Stimulated activated CD4-positive, alpha-beta T cell treated with anti-CD3 and anti-CD28 coated beads, TNF-alpha, amount 100 ng/mL, for 24 hours (primary cell): ENCODE measurements at places on chromosomes 12 and 14.

DNA sequence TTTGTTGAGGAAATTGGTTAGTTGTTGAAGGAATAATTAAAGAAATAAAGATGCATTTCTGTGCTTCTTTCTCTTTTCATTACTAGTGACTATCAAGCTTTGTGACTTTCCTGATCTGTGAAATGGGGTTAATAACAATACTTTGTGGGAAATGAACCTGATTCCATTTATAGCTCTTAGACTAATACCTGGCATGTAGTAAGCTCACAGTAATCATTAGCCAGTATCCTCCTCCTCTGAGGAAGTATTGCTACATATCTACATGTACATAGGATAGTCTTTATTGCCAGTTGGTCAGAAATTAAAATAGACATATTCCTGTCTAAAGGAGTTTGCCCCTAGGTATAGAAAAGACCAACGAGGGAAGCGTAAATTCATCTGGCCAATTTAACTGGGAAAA lies 1.8 kb upstream of the CCDC198 start:
- no peak for DNase-seq

GRCh38 chr12:62774794-62775193 lies 160.2 kb downstream of the PPM1H start:
- no peak for DNase-seq

DNA sequence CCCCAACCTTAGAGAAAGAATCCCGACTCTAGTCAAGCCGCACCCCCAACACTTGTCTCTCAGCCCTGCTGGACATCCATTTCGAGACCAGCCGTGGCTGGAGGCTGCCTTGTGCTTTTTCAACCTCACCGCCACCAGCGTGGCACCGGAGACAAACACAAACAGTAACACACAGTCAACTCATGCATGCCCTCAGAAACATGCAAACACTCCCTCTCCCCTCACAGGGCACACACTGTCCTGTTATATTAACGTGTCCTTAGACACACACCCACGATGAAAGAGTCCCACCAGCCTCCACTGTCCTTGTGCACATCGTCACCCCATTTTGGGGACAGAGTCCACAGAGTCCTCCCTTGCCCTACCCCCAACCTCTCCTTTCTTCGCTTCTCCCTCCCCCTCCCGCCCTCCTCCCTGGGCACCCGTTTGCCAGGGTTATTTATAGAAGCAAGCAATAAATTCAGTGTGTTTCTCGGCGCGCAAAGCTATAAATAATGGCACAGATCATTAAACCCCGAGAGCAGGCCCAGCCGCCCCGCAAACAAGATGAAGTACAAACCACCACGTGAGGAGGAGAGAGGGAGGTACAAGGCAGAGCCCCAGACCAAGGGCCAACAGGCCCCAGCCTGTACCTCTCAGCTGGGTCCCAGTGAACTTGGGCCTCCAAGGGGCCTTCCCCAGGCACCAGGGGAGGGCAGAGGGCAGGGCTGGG lies 27.9 kb downstream of the SMUG1 start:
- DNase-seq, result no peak

GRCh38 chr14:92686900-92687427 lies 61.5 kb downstream of the LGMN start:
- DNase-seq, result peak; percentile 33

DNA sequence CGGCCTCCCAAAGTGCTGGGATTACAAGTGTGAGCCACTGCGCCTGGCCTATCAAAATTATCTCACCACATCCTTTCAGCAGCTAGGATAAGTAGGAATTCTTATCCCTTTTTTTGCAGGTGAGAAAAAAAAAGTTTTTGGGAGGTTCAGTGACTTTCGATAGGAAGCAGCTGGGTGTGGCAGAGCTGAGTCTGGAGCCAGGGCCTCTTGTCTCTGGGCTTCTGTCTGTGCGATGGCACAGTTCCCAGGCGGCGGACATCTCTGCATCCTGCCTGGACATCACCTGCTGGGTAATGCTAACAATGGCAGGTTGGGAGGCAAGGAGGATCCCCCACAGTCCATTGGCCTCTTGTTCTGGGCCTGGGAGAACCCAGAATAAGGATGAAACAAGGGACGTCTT lies 12.5 kb downstream of the NRXN3 start:
- no peak for DNase-seq

- no peak for DNase-seq
Observed at GRCh38 chr14:33307691-33308251, 369.1 kb downstream of the NPAS3 start.

DNA sequence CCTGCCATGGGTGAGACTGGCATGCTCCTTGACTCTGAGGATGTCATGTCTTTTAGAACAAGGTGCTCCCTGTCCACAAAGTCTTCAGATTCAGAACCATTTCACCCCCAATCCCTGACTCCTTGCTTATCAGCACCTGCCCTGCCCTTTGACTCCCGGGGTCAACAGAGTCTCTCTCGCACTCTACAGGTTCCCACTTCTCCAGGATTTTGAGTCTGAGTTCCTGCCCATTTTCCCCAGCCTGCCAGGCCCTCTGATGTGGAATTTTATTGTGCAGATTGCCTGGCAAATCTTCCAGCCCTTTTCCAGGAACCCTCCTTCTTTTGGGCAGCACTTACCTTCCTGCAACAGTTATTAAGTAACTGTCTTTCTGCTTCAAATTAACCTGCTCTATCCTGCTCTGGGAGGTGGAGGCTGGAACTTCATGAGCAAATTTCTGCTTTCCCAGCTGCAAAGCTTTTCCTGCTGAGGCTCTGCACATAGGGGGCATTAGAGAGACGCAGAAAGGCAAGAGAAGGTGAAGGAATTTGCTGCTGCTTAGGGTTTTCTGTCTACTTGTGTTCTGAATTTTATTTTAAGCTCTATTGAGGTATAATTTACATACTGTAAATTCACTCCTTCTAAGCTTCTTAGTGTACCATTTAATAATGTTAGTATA lies 259.1 kb downstream of the PCNX1 start:
- no peak for DNase-seq

- no peak for DNase-seq
Observed at GRCh38 chr12:120498870-120499515, 3.1 kb downstream of the DYNLL1 start.

- DNase-seq, result no peak
Observed at GRCh38 chr12:54352891-54353874, 11.1 kb downstream of the GPR84 start.

DNA sequence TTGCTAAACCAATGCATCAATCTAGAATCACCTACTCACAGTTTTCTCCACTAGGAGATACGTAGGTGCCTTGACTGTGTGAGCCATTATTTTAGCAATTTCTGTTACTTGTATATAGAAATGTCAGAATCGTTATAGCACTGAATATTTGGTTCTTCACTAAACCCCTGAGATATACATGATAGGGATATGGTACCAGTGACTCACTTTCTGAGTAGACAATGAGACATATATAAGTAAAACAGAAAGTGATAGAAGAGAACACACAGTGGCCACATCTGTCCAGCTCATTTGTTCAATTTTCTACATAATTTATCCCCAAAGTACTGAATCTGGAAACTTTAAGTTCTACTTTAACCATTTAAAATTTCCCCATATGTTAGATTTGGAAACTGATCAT lies 1505.5 kb upstream of the TMEM132C start:
- DNase-seq, result no peak

- DNase-seq, result no peak
Observed at GRCh38 chr12:6817098-6817497, 4.5 kb upstream of the GPR162 start.

DNA sequence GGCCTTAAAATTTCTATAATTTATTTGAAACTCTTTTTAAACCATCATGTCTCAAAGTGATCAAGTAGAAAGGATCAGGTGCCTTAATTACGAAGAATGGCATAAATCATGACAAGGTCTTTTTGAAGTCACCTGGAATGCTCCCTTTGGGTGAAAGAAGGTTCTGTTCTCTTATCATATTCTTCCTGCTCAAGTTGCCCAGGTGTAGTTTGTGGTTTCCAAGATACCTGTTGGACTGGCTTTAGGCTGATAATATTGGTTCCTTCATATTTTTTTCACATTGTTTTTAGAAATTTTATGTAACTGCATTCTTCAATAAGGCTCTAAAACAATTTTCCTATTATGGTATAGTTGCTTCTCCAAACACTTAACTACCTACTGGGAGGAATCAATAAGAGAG lies 29.2 kb downstream of the RASSF3 start:
- no peak for DNase-seq

DNA sequence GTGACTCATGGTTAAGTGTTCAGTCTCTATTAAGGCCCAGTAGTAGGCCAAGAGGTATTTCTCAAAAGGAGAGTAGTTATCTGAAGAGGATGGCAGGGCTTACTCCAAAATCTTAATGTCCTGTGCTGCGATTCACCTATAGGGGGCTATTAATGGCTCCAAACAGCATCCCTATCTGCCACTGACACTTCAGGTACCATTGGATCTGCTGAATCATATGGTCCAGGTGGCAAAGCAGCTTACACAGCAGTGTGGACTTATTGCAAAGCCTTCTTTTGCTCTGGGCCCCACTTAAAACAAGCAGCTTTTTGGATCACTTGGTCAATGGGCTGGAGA lies 60.8 kb upstream of the ATP2B1 start:
- DNase-seq, result no peak

DNA sequence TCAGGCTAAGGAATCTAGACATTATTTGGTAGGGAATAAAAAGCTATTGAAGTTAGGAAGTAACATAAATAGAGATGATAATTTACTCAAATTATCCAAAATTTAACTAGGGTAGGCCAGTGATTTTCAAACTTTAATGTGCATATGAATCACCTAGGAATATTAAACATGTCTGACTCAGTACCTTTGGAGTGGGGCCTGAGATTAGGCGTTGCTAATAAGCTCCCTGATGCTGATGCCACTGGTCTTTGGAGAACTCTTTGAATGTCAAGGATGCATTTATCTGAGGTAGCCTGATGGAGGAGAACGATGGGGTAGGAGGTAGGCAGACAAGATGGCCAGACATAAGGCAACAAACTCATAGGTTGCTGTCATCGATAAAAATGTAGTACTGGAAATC lies 33.2 kb downstream of the EFCAB11 start:
- no peak for DNase-seq

DNA sequence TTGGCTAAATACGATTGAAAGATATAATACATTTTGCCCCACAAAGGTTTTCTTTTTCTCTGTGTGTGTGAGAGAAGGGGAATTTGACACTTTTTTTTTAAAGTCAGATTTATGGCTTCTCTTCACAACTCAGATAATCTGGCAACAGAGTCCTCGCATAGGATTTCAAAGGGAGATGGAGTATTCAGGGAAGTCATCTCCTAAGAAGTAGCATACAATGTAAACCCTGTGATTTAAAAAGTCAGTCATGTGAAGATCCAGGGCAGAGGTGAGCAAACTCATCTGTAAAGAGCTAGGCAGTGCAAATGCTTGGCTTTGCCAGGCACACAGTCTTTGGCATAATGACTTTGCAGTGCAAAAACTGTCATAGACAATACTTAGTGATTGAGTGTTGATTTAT lies 1526.3 kb downstream of the AACS start:
- no peak for DNase-seq

DNA sequence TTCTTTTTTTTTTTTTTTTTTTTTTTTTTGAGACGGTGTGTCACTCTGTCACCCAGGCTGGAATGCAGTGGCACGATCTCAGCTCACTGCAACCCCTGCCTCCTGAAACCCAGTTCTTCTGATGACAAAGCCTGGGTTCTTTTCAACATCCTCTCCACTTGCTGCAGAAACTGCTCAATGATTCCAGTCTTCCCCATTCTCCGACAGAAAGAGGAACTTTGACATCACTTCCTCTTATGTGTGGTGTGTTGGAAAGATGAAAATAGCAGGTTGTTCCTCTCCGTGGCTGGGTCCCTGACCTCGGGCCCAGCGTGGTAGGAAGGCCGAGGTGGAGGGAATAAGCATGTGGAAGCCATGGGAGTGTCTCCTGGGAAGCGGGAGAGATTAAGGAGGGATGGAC lies 198.4 kb downstream of the PHETA1 start:
- DNase-seq, result no peak

DNA sequence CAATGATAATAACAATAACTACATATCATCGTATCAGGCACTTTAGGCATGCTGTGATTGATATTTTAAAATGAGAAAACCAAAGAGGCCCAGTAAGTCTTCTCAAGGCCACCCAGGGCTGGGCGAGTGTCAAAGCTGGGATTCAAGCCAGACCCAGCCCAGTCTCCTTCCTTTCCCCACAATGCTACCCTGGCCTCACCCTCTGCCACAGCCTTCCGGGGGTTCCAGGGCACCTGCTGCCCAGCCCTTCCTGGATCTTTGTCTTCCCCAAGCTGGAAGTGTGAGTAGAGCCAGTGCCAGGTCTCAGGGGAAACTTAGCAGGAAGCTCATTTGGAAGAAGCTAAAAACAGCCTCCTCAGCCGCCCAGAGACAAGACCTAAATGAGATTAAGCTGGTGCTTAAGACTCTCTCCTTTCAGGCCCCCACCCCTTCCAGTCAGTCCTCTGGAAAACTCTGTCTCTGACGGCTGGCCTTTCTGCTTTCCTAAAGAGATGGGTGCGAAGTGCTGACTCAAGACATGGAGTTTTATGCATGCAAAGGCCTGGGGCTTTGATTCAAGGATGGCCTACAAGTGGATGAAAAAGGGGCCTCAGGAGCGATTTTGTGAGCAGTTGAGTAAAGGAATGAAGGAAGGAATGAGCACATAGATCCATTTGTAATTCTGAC lies 184.2 kb downstream of the KCNA5 start:
- DNase-seq, result no peak

DNA sequence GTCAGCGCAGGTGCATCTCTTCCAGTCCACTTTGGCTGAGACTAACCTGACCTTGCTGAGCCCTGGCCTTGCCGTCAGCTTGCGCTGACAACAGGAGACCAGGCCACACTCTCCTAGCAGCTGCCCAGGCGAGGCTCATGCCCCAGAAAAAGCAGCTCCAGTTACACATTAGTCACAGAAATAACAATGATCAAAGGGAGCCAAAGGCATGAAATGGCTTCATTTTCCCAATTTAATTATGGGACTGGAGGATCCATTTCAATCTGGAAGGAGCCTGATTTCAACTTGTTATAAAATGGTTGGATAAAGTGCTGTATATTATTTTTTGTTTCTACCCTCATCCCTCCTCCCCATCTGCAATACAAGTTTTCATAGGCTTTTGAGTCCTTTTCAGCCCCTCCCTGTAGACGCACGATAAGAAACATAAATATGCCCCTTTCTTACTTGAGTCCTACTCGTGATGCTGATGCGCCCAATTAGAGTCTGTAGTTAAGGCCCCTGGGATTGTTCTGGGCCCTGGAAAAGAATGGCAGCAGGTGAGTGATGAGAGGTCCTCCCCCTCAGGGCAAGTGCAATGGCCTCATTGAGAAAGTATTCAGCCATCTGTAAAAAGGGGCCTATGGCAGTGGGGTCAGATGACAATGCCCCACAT lies 376.0 kb downstream of the C12orf75 start:
- DNase-seq, result no peak
